ENCODE measurements at places on chromosomes 1 and 21. TPM values are rescaled to one million over a fixed set of nuclear protein-coding genes. Genes with fewer than 3 reads are reported as not detected.

- DNase-seq, result no peak
Observed at GRCh38 chr1:172938681-172939080, 112.1 kb downstream of the TNFSF18 start.

Gene LCE2C
- not detected for total RNA-seq

Gene FCRL1
- total RNA-seq, result not detected

Gene NBPF3
- total RNA-seq, result 3.6 TPM

- DNase-seq, result no peak
Observed at GRCh38 chr21:45894906-45895777, 86.4 kb upstream of the COL6A1 start.

GRCh38 chr1:80318108-80318507 is 1311.6 kb upstream of the ADGRL4 start:
- no peak for DNase-seq

DNA sequence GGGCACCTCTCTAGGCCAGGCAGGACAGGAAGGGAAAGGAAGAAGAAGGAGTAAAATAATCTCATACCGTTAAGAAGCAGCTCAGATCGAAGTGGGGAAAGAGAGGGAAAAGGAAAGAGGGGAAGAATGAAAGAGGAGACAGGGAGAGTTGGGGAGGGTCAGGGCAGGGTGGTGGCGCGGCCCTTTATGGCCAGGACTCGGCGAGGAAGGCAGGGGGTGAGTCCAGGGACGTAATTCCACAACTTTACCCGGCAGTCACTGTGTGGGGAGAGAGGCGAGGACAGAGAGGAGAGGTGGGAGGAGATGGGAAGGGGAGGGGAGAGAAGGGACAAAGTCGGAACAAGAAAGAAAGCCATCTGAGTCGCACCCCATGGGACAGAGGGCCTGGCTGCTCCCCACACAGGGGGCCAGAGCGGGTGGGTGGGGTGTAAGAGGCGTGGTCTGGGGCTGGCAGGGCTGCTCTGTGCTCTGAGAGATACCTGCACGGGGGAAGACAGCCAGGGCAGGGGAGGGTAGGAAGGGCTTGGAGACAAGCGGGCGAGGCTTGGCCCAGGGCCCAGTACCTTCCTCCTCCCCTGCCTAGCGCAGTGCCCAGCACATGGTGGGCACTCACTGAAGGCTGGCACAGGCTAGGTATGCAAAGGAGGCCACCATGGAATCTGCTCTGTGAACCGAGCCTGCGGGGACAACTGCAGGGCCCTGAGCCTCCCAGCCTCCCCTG is 49.4 kb downstream of the KIF21B start:
- DNase-seq, result no peak

DNA sequence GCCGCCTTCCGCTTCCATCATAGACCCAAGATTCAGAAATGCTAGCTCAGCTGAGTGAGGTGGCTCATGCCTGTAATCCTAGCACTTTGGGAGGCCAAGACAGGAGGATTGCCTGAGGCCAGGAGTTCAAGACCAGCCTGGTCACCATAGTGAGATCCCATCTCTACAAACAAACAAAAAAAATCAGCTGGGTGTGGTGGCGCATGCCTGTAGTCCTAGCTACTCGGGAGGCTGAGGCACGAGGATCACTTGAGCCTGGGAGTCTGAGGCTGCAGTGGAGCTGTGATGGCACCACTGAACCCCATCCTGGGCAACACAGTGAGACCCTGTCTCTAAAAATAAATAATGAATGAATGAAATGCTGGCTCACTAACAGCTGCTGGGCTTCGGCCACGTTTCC is 39.7 kb downstream of the TOMM20 start:
- DNase-seq, result no peak

Gene CLDN17
- not detected for total RNA-seq

GRCh38 chr1:239858057-239858456 is 233.6 kb upstream of the FMN2 start:
- no peak for DNase-seq

DNA sequence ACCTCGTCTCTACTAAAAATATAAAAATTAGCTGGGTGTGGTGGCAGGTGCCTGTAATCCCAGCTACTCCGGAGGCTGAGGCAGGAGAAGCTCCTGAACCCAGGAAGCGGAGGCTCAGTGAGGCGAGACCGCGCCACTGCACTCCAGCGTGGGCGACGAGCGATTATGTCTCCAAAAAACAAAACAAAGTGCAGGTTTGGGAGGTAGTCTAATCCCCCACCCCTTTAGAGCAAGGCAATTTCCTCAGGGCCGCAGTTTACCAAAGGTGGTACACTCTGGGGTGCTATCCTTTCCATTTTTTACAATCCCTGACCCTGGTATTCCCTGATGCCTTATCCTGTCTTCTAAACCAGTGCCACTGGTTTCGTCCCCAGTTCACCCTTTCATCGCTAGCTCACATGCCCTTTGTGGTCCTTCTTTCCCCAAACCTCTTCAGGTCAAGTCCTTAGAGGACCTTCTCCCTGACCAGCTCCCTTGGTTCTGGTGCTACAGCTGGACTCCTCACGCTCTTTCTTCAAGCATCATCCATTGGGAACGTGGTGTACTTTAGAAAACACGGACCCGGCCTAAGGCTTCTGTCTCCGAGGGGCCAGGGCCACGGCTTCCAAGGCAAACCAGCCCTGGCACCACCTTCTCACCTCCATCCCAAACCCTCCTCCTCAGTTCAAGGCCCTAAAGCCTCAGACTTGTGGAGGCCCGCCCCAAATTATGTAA is 873 bp downstream of the IFT25 start:
- DNase-seq, result peak; percentile 16

Gene SPATA46
- not detected for total RNA-seq

Gene TMCC2
- 42.5 TPM for total RNA-seq

Gene PRR9
- total RNA-seq, result not detected

DNA sequence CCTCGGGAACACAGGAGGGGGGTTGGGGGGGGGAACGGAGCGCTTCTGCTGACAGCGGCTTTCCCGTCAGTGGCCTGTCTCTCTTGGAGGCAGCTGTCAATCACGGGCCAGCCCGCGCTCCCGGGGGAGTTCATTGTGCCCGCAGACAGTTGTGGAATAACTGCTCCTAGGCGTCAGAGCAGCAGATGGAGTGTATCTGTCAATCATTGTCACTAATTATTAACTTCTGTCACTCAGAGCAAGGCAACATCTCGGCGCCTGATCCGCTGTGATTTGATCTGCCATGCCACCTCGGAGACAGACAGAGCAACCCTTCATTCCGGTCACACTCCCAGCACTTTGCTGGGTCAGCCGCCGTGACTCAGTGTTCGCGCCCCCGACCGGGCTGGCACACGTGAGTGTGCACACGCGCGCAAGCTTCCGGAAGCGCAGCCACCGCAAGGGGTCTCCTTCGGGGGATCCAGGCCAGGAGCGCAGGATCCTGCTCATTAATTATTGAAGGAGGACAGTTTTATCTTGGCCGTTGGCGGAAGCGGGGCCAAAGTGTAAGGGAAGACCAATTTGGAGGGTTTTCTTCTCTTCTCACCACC is 75.8 kb downstream of the RRAGC start:
- DNase-seq, result no peak

DNA sequence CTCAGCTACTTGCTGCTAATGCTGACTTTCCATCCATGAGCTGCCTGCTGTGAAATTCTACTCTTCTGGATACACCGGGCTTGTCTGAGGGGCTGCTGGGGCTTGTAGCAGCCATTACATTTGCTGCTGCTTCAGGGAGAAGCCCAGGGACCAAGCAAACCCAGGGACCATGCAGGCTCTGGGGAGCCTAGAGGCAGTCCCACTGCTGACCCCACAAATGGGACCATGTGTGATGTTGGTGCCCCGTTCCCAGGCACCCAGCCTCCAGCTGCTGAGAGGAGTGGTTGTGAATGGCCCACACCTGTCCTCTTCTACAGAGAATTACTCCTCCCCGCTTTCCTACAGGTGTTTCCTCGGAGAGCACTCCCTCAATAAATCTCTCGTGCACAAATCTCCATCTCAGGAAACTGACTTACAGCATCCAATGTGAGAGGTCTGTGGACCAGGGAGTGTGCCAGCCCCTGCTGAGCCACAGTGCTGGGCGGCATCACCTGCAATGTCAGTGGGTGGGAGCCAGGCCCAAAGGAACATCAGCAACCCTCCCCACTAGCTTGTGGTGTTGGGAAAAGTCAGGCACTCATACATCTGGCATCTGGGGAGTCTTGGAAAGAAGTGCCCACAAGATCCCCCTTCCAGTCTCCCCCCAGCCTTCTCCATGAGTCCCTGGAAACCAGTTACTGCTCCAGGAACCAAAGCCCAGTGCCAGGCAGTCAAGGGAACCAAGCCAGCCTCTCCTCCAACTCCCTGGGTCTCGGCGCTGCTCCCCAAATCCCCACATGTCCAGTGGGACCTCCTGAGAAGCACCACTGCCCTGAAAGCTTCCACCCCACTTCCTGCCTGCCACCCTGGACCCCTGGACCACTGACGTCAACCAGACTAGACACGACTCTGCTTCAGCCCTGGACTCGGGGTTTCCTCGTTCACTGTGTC is 65.1 kb downstream of the TCP10L start:
- DNase-seq, result no peak

Gene MFAP2
- not detected for total RNA-seq

GRCh38 chr1:71154429-71154828 is 73.6 kb upstream of the ZRANB2 start:
- DNase-seq, result no peak

Gene TEDDM1
- total RNA-seq, result not detected

GRCh38 chr1:41618871-41619270 is 134.4 kb upstream of the EDN2 start:
- DNase-seq, result no peak

GRCh38 chr1:174266476-174266875 is 107.2 kb downstream of the RABGAP1L start:
- no peak for DNase-seq

GRCh38 chr1:160759740-160760139 is 20.7 kb downstream of the SLAMF7 start:
- DNase-seq, result no peak

Gene SHE
- total RNA-seq, result not detected

Gene GJA9
- not detected for total RNA-seq

Gene DDOST
- total RNA-seq, result 169 TPM

Gene USP25
- 24.7 TPM for total RNA-seq

DNA sequence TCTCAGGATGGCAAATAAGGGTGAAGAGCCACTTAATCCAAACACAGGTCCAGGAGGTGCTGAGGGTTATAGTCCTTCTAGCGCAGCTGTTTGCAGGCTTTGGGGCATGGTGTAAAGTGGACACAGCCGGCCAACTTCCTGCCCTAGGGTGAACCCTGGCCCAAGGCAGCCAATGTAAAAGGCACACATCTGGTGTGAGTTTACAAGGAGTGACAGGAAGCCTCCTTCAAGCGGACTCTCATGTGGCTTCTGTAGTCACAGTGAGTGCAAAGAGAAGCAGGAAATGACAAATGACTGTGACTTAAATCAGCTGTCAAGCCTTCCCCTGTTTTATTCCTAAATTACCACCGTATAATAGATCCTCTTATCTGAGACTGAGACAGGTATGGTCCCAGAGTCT is 213.0 kb downstream of the CRB1 start:
- peak; percentile 67 for DNase-seq

Gene SPRR2G
- total RNA-seq, result not detected

Gene CDA
- total RNA-seq, result not detected

Gene RYR2
- not detected for total RNA-seq

- no peak for DNase-seq
Observed at GRCh38 chr1:26574018-26574417, 44.5 kb downstream of the RPS6KA1 start.

GRCh38 chr1:207519505-207520399 is 23.8 kb downstream of the CR1 start:
- no peak for DNase-seq

- DNase-seq, result no peak
Observed at GRCh38 chr1:65332821-65333220, 23.5 kb downstream of the DNAJC6 start.

- no peak for DNase-seq
Observed at GRCh38 chr1:25476186-25477097, 45.7 kb downstream of the MACO1 start.

DNA sequence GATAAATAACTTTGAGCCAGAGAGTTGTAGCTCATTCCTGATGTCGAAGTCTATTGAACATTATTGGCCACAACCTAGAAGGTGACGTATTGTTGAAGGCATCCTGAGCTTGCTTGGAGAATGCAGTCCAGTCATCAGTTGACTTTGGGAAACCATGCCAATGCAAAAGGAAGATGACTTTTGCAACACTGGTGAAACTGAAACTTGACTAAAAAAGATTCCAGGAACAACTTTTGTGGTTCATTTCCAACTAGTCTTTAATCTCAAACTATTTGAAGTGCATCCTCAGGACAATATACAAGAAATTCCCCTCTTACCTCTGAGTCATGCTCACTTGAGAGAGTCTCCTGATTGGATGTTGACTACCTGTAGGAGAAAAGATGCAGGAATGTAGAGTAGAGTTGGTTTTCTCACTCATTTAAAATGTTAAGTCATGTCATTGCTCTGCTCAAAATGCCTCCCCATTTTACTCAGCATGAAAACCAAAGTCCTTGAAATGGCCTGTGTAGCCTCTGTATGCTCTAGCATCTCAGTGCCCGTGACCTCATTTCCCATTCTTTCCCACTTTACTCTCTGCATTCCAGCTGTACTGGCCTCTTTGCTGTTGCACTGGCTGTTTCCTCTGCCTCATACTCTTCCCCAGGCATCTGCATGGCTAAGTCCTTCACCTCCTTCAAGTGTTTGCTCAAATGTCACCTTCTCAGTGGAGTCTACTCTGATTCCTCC is 24.4 kb upstream of the LEPR start:
- DNase-seq, result no peak

Gene SYPL2
- 0.05 TPM for total RNA-seq

DNA sequence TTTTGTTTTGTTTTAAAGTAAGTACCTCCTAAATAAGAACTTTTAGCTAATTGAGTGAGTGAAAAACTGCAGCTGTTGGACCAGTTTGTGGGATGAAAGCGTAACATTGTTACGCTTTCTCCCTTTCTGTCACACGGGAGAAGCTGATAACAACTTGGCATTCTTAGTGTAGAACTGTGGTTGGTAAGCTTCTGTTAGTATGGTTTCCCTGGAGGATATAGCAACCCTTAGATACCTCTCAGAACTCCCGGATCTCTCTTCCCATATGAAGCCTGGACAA is 98.2 kb downstream of the CACHD1 start:
- no peak for DNase-seq

Gene GCLM
- total RNA-seq, result 22.7 TPM

- DNase-seq, result no peak
Observed at GRCh38 chr1:17742583-17742982, 12.6 kb upstream of the ACTL8 start.

DNA sequence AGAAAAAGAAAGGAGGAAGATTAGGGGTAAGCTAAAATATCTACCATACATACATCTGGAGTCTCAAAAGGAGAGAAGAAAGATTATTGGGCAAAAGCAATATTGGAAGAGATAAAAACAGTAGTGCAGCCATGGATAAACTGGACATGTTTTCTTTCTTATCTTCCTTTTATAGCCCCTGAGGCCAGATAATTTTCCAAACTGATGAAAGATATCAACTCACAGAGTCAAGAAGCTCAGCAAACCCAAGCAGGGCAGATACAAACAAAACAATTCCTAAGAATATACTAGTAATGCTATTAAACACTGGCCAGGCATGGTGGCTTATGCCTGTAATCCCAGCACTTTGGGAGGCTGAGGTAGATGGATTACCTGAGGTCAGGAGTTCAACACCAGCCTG is 5.8 kb upstream of the PSMB4 start:
- no peak for DNase-seq

Gene TTC39A
- not detected for total RNA-seq

Gene MAP1LC3C
- not detected for total RNA-seq

Measured in activated naive CD4-positive, alpha-beta T cell treated with anti-CD3 and anti-CD28 coated beads for 36 hours (primary cell).